Activated CD4-positive, CD25-positive, alpha-beta regulatory T cell treated with anti-CD3 and anti-CD28 coated beads, Interleukin-2, amount 50 U/mL, for 24 hours (primary cell): ENCODE measurements at places on chromosomes 12 and 14.

- ATAC-seq = no peak
Observed at GRCh38 chr12:93621986-93622385, 49.5 kb downstream of the SOCS2 start.

DNA sequence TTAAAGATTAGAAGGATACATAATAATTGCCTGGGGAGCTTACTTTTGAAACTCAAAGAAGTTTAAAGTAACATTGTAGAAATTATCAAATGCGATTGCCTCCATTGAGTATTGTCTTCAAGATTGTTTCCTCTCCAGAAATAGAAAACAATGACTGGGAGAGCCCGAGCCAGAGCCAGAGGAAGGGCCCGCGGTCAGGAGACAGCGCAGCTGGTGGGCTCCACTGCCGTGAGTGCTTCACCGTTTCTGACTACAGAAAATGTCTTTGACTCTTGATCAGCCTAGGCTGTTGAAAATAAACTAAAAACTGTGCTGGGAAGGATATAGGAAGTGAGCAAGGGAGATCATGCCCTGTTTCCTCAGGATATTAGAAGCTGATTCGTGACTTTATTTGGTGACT, 4.8 kb downstream of the PIWIL1 start:
- no peak for ATAC-seq

- ATAC-seq = no peak
Observed at GRCh38 chr12:65560286-65560685, 264.0 kb upstream of the HMGA2 start.

GRCh38 chr14:77145975-77146740, 4.6 kb upstream of the ZDHHC22 start:
- ATAC-seq = no peak

DNA sequence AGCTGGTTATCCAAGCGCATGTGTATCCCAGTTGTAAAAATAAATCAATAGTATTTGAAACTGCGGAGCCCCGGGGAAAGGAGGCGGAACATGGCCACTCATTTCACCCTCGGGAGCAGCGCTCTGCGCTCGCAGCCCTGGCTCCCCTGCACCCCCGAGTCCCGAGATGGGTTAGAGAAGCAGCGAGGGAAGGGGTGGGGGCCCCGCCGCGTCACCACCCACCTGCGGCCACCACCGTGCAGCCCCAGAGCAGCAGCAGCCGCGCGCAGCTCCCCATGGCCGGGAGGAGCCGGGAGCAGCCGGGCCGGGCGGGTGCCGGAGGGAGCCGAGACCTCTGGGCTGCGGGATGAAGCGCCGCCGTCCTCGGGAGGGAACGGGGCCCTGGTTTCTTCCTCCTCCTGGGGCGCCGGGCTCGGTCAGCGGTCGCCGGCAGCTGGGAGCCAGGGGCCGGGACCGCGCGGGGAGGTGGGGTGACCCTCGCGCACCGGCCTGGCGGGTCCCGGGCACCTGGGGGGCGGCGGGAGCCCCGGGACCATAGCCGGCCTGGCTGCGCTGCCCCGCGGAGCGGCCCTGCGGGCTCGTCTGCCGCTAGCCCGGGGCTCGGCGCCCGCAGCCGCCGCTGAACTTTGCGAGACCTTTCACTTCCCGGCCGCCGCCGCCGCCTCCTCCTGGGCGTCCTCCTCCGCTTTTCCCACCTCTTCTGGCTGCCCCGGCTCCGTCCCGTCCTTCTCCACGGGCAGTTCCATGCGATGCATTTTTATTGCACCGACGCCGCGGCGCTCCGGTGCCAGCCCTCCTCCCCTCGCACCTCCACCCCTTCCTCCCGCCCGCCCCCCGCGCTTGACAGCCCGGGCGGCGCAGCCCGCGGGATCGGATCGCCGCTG, at the start of gene NTN4:
Gene NTN4, minus strand, starts transcription at position 732 of the 884 bp plus-strand sequence. Its CDS starts 455 bp downstream, at position 277.
- ATAC-seq = peak; percentile 24

GRCh38 chr12:102592134-102592533, 111.8 kb upstream of the IGF1 start:
- ATAC-seq = no peak

DNA sequence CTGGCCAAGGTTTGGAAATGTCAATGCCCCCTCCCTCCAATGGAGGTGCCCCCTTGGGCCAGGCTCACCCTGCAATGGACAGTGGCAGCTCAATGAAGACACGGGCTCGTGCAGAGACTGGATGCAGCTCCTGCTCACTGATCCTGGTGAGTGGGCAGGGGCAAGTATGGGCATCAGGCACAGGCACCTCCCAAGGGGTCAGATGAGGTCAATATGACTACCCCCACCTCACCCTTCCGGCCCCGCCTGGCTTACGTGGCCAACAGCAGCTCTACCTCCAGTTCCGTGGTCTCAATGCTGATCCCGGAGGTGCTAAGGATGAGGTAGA, 13.6 kb downstream of the ITGA7 start:
- no peak for ATAC-seq
